Fibroblast of skin of left biceps (primary cell): ENCODE measurements at places on chromosomes 1 and 21.
A peak's percentile ranks its signal among the peaks of the same experiment; 100 is the strongest.

- DNase-seq, result no peak
Observed at GRCh38 chr1:234554218-234554697, 55.7 kb downstream of the IRF2BP2 start.

GRCh38 chr1:159686599-159687299 lies 27.6 kb downstream of the CRP start:
- DNase-seq, result no peak

DNA sequence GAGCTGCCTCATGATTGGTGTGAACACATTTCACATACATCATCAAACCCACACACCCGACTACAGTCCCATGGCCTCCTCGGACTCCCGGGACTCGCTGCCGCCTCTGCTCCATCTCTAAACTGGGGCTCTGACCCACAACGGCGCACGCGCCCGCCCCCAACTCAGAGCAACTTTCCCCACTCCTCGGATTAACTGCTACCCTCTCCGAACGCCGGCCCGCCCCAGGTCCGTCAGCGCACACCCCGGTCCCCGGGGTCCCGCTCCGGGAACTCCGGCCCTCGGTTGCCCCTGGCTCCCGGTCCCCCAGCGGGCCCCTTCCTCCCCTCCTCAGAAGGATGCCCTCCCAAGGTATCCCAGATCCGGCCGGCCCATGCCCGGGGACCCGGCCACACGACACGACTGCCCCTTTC lies 740 bp downstream of the DSTYK start:
- no peak for DNase-seq

GRCh38 chr1:13965770-13966398 lies 265.9 kb downstream of the PRDM2 start:
- DNase-seq, result peak; percentile 6

DNA sequence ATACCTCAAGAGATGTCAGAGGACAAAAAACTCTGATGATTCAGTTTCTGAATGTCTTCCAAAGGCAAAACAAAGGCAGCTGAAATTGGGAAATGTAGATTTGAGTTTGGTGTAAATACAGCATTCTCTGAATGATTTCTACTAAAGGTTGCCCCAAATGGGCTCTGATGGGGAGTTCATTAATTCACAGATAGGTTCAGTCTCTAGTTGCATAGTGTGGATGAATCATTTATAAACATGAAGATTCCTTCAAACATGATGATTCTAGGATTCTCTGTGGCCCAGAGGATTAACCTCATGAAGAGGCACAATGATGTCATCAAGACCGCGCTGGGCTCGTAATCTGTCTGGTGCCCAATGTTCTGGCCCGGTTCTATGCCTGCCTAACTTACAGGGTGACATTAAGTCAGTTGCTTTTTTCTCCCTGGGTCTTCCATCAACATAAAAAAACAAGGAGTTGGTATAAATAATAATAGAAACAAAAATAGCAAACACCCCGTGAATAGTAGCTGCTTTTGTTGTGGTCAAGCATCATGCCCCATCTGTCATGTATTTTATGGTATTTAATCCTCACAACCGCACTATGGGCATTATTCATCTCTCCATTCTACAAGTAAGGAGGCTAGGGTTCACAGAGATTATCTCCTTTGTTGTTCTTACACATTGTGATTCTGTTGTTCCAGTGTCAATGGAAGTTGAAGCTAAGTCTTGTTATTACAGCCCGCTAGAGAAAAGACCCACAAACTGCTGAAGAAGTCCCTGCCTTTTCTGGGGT lies 509.6 kb upstream of the USP24 start:
- DNase-seq, result peak; percentile 89

DNA sequence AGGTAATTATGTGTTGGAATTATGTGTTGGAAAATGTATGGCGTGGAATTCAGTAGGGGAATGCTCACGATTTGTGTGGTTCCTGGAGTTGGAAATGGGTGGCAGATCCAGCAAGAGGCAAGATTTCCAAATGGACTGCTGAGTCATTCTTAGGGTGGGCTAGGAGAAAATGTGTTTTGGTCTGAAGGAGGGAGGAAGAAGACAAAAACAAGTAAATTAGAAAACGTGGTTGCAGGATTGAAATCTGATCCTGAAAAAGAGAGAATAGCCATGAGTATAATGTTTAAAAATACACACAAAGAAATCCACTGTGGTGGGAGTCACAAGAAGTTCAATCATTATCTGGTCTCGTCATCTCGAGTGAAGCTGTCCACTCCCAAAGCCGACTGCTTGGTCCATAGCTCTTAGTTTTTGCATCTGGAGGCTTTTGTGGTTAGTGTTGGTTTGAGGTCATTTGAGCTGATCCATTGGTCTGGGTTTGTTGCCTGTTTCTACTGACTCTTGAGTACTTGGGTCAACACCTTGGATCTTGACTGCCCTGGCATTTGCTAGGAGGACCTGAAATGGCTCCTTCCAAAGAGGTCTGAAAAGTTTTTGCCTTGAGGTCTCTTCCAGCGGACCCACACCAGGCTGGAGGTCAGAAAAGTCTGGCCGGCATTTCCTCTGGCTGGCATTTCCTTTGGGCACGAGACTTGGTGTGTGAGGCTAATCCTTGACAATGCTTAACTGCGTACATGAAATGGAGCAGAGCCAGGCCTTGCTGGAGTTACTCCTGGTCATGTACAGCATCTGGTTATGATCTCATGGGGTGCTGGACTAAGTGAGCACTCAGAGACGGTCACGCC lies 9.2 kb downstream of the MX2 start:
- no peak for DNase-seq

GRCh38 chr1:109977657-109978378 lies 6.7 kb upstream of the AHCYL1 start:
- DNase-seq, result no peak

GRCh38 chr21:32282992-32283391 lies 4.1 kb upstream of the MIS18A start:
- DNase-seq, result no peak

GRCh38 chr1:116493036-116493435 lies 77.8 kb downstream of the CD58 start:
- DNase-seq, result no peak

DNA sequence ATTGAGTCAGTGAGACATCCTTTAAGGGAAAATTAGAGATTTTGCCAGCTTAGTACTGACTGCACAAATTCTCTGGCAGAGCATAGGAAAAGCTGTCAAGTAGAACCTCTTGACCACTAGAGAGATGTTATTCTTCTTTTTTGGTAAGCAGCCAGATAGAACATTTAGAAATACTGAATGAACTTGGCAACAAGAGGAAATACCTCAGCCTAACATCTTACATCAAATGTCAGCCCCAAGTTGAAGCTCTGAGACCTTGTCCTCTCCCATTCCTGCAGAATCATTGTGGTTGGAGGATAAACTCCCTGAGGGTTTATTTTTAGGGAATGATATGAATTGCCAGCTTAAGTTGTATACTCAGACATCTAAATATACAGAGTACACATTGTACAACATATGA lies 53.5 kb downstream of the MIGA1 start:
- DNase-seq, result peak; percentile 93

DNA sequence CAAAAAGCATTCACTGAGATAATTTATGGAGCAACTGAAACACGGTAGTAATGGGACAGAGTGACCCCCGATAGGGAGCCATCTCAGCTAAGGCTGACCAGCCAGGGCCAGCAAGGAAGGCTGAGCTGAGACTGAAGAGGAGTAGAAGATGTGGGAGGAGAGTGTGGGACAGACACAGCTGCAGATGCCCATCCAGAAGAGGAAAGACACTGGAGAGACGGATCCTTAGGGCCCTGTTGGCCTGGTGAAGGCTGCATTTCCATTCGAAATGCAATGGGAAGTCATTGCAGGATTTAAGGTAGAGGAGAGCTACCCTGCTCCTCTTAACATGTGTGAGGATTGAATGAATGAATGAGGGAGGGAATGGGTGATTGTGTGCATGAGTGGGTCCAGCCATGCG lies 44.0 kb upstream of the LRP8 start:
- DNase-seq, result no peak

DNA sequence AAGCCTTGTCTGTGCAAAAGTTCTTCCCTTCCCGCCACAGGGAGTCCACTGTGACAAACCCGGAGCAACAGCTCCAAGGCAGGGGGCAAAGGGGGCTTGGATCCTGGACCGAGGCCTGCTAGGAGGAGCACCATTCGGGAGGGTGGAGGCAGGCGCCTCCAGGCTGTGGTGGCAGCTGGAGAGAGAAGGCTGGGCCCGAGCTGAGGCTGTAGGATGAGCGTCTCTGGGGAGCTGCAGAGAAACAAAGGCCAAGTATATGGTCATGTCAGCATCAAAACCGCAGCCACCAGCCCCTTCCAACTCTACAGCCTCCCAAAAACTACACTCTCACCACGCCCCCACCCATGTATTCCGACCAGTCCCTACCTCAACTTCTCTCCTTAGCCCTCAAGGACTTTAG lies 579 bp downstream of the SH3BP5L start:
- no peak for DNase-seq

DNA sequence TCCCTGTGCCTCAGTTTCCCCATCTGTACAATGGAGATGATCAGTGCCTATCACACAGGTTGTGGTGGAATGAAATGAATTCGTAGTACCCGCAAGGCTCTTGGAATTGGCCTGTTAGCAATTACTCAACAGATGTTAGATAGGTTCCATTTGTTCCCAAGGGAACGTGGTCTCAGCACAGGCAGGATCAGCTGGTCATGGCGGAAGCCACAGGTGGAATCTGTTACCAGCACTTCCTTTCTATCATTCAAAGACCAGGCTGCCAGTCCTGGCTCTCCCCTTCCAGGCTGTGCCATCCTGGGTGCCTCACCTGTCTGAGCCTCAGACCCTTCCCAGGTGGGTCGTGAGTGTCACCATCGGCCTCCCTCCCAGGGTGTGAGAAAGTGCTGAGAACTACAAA lies 61.5 kb downstream of the FBXO2 start:
- DNase-seq, result no peak

DNA sequence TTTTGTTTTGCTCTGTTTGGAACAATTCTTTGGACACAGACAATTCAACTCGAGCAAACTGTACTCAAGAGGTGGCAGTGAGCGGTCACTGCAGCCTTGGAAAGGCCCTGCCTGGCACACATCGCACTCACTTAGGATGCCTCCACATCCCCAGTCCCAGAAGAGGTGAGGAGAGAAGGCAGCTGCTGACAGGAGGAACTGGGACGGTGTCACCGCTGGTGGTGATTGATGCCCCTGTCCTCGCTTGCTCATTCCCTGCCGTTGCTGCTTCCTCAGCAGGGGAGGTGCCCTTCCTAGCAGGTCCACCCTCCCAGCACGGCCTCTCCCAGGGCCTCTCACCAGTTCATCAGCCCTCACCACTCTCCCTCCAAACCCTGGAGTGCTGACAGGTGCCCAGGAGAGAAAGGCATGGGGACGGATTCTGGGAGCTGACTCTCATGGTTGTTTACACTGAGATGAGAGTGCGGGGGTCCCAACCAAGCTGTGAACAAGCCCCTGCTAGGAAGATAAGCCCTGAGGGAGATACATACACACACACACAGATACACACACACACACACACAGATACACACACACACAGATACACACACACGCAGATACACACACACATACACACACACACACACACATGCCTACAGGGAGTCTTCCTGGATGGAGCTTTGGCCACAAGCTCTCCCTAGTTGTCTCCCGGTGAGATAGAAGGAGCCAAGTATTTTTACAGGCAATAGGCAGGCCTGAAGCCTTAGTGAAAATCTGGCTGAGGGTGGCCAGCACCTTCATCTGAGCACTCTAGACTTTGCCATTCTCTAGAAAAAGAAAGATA lies 101.1 kb downstream of the CDC7 start:
- no peak for DNase-seq
